ENCODE measurements at places on chromosomes 1 and 21. TPM values are rescaled to one million over a fixed set of nuclear protein-coding genes. Genes with fewer than 3 reads are reported as not detected.

Gene HSD3B2
- total RNA-seq = 9.9 TPM

Gene GPR153
- total RNA-seq = 24.3 TPM

Gene HES3
- total RNA-seq = not detected

Gene CLCA1
- total RNA-seq = not detected

Gene BACH1
- total RNA-seq = 12.7 TPM

Gene PLCH2
- not detected for total RNA-seq

DNA sequence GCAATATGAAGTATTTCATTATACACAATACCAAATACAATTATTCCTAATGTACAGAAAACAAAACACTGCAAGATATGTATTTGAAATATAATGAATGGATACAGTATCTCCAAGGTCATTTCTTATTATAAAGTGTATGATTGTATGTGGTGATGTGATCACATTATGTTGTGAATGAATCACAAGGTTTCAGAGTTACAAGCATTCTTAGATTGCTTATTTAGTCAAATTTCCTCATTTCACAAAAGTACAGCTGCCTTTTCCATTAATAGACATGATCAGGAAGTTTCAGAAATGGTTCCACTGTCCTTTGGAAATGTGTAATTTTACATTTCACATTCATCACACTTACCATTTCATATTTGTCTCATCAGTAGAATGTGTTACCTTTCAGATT, 28.3 kb upstream of the NEK7 start:
- no peak for DNase-seq
- H3K4me1 ChIP-seq = peaks cover 6% of the 10 kb centered on the region
- no peak overlapping the region for H3K27ac ChIP-seq
- H3K4me3 ChIP-seq = no peak overlapping the region
- no peaks in the 10 kb centered on the region for H3K36me3 ChIP-seq
- H3K27me3 ChIP-seq = no peaks in the 10 kb centered on the region

DNA sequence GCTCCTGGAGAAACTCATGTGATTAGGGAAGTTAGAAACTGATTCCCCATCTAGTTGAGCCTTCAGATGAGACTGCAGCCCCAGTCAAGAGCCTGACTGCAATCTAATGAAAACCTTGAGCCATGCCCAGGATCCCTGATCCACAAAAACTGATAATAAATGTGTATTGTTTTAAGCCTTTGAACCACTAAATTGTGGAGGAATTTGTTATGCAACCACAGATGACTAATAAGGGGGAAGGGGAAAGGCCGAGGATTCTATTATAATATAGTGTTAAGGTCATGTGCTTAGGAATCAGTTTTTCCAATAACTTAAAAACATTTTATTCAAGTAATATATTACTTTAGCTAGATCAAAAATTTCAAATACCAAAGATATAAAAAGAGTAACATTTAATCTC, 52.8 kb upstream of the USP25 start:
- H3K36me3 ChIP-seq = no peaks in the 10 kb centered on the region
- H3K4me1 ChIP-seq = no peaks in the 10 kb centered on the region
- no peaks in the 10 kb centered on the region for H3K27me3 ChIP-seq
- H3K27ac ChIP-seq = no peak overlapping the region
- no peak for DNase-seq
- H3K4me3 ChIP-seq = no peak overlapping the region

- peaks cover 3% of the 10 kb centered on the region for H3K4me1 ChIP-seq
- H3K36me3 ChIP-seq = peaks cover 5% of the 10 kb centered on the region
- H3K4me3 ChIP-seq = no peak overlapping the region
- DNase-seq = no peak
- H3K27me3 ChIP-seq = no peaks in the 10 kb centered on the region
Measured at GRCh38 chr1:67824766-67825165, 8.5 kb downstream of the GNG12 start.

GRCh38 chr1:152968248-152968647, 2.2 kb upstream of the SPRR4 start:
- H3K4me3 ChIP-seq = no peak overlapping the region
- no peaks in the 10 kb centered on the region for H3K36me3 ChIP-seq
- no peaks in the 10 kb centered on the region for H3K27me3 ChIP-seq
- H3K27ac ChIP-seq = no peak overlapping the region

- no peak overlapping the region for H3K27ac ChIP-seq
- no peaks in the 10 kb centered on the region for H3K27me3 ChIP-seq
- peaks cover 15% of the 10 kb centered on the region for H3K4me1 ChIP-seq
- no peak overlapping the region for H3K4me3 ChIP-seq
- DNase-seq = no peak
Measured at GRCh38 chr1:231923491-231924041, 297.0 kb downstream of the DISC1 start.

GRCh38 chr1:3170561-3171453, 101.8 kb downstream of the PRDM16 start:
- peak; percentile 72 for DNase-seq
- H3K27me3 ChIP-seq = no peaks in the 10 kb centered on the region
- H3K4me3 ChIP-seq = peak overlapping the region; percentile 57
- H3K27ac ChIP-seq = peak overlapping the region; percentile 91
- H3K36me3 ChIP-seq = no peaks in the 10 kb centered on the region
- H3K4me1 ChIP-seq = peaks cover 70% of the 10 kb centered on the region

DNA sequence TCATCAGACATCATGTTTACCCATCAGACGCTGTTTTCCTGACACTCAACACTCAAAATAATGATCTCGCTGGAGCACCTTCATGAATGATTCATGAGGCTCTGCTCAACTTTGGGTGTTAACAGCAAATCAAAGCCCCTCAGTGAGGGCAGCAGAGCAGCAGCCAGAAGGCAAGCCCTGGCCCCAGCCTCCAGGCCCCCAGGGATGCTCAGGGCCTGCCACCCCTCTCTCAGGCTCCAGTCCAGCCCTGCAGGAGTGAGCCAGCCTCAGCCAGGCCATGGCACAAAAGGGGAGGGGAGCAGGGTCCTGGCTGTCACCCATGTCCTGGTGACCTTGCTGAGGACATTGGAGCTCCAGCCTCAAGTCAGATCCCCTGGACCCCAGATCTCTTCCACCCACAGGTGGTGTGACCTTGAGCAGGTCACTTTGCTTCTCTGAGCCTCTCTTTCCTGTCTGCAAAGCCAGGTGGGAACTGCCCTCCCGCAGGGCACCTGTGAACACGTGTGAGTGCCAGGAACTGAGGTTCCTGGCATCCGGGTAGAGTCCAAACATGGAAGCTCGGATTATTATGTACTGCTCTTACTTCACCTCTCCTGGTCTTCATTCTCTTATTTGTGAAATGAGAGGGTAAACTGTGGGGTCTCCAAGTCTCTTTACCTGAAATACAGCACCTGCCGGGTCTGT, 161.6 kb upstream of the VAMP3 start:
- no peaks in the 10 kb centered on the region for H3K4me1 ChIP-seq
- no peak overlapping the region for H3K4me3 ChIP-seq
- no peaks in the 10 kb centered on the region for H3K27me3 ChIP-seq
- H3K36me3 ChIP-seq = no peaks in the 10 kb centered on the region
- DNase-seq = no peak

DNA sequence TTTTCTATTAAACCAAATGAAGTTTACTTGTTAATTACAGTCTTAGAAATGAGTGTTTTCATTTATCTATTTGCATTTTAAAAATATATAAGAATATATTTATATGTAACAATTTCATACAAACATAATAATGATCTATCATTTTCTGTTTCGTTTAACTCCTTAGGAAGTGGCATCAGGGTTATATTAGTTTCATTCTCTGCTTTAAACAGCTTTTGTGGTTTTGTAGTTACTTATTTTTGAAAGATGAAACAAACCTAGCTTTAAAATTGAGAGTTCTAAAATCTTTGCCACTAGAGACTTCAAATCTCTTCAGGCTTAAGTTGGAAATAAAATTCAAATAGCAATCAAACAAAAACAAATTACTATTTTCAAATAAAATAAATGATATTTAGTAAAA, 2110.6 kb downstream of the MRPL39 start:
- no peaks in the 10 kb centered on the region for H3K27me3 ChIP-seq
- no peaks in the 10 kb centered on the region for H3K36me3 ChIP-seq
- no peaks in the 10 kb centered on the region for H3K4me1 ChIP-seq
- no peak overlapping the region for H3K4me3 ChIP-seq
- no peak for DNase-seq
